ENCODE measurements at places on chromosomes 1 and 21.

DNA sequence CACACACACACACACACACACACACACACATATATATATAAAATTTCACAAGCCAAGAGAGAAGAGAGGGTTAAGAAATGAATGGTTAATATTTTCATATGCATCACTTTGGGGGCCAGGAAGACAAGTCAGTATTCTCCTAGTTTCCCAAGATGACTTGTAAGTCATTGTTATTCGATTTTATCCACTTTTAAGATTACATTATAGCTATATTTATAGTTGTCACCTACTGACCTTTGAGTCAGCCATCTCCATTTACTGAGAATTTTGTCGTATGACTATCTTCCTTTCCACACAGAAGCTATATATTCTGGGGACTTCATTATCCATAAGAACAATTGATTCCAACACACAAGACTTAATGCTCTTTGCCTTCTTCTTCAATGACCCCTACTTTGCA is 8.9 kb downstream of the LYST start:
- no peak for DNase-seq

DNA sequence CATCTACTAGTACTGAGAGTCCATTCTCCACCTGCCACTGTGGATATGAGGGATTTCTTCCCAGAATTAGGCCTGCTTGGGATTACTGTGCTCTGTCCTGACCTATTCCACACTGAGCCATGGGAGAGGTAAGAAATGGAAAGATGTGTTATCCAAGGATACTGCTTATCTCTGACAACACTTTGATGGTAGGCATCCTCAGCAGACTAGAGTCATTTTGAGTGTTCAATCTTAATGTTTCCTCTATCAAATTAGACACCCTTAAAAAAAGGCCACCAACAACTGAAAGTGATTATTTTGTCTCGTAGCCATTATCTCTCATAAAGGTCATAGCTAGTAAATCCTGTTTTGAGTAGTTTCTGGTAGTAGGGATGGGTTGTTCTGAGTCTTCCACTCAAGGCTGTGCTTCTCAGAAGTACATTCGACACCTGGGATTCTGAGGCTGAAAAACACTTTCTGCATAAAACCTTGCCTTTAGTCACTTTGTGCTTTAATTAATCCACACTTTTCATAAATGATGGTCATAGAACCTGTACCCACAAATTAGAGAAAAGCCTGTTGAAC is 8.8 kb downstream of the ATPAF1 start:
- DNase-seq, result no peak

GRCh38 chr1:114345930-114346479 is 165.0 kb downstream of the TRIM33 start:
- DNase-seq, result peak; percentile 26

- DNase-seq, result no peak
Observed at GRCh38 chr1:11101347-11101746, 1.7 kb upstream of the EXOSC10 start.

DNA sequence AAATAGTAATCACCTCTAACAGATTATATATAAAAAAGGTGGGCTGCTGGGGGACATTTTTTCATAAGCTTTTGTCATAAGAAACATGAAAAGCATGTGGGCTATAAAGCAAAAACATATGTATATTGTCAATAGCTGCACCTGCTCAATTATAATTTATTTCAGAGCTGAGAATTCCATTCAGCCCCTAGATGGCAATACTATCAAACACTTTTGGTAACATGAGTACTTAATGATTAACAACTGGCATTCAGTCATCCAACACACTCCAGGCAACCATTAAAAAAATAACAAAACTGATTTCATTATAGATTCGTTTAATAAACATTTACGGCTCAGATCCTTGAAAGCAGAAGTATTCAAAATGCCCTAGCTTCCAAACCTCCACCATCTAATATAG is 115.1 kb downstream of the KCTD3 start:
- no peak for DNase-seq

DNA sequence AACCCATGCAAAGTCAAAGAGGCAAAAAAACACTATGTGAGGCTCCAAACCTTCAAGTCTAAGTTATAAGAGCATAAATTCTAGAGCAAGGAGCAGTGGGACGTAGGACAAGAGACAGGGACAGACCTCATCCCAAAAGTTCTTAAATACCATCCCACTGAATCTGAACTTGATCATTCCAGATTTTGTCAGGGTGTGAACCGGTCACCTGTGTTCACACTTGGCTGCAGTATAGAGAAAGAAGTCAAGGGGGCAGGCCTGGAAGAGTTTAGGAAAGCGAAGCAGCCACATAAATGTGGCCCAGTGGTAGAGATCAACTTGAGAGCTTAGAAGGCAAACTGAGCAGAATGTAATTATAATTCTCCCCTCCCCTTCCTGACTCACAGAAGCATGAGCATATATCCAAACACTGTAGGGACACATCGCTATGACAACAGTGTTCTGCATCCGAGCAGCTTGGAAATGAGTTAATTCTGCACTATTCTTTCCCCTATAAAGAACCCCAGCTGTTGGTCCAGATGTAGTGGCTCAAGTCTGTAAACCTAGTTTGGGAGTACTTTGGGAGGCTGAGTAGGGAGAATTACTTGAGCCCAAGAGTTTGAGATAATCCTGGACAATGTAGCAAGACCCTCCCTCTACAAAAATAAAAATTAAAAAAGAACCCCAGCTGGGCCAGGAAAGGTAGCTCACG is 2.7 kb downstream of the AKR7A2 start:
- DNase-seq, result no peak

DNA sequence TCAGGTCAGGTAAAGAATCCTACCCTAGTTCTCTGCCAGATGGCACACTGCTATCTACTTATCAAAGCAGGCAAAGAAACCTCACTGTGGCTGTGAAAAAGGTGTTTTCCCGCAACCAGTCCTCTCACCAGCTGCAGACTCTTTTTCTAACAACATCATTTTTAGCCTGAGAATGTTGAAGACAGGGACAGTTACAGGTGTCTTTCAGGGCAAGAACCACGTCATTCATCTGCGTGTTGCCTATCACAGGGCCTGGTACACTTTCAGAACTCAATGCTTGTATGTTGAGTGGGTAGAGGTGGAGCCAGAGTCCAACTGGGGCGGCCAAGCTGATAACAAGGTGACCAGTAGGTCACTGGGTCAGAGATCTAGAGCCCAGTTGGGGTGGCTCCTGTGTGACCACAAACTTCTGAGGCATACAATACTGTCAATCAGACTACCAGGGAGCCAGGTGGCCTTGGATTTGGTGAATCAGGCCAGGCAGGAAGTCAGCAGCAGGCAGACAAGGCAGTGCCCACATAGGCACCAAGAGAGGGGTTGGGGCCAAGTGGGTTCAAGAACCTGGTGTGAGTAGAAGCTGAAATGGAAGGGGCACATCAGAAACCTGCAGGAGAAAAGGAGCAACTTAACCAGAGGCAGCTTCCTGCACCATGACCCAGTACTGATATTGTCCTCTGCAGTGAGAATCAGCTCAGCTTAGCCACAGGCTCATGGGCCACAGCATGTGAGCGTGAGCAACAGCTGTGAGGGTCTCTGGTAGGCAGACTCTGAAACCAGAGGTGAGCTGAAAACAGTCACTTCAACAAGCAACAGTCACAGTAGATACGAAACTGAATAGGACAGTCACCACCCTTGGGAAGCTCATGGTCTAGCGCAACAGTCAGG is 123.6 kb downstream of the DTL start:
- DNase-seq, result no peak

DNA sequence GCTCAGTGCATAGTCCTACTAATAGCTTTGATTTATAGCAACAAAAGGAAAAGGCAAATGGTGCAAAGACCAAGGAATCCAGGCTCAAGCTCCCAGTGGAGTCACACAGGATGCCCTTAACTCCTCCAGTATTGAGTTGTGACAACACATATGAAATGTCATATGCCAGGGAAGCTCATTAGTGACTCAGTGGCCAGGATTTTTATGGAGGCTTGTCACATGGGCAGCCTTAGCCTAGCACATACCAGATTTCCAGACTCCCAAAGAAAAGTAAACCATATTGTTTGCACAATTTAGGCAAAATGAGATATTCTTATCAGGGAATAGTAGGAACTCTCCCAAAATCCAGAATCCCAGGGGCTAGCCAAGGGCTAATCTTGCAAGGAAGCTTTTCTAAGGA is 129.2 kb downstream of the MAGI3 start:
- DNase-seq, result no peak

DNA sequence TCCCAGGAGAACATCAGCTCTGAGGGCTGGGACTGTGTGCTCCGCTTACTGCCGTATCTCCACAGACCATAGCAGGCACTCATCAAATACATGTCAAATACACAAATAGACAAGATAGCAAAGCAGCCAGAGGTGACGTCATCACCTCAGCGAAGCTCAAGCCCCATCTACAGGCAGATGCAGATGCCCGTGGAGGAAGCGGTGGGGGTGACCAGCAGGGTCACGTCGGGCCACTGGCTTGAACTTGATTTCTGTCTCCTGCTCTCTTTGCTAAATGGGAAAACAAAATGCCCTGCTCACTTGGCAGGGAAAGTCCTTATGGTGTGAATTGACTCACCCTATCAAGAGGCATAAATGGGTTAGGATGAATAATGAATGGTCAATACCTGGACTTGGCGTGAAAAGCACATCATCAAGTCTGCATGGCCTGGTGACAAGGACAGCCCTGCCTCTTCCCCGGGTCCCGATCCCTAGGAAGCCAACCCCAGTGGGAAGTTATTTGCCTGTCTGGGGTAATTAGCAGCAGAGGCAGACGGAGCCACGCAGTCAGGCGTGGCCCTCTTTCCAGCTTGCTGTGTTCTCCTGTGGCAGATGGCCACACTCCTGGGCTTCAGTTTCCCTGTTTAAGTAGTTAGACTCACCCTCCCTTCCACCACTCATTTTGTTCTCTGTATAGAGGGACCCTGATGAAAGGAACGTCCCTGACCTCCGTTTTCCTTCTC is 536.0 kb downstream of the NPHP4 start:
- no peak for DNase-seq

- no peak for DNase-seq
Observed at GRCh38 chr21:43827015-43827611, 37.7 kb downstream of the RRP1 start.

GRCh38 chr1:167533851-167534300 is 15.5 kb upstream of the CD247 start:
- peak; percentile 77 for DNase-seq

DNA sequence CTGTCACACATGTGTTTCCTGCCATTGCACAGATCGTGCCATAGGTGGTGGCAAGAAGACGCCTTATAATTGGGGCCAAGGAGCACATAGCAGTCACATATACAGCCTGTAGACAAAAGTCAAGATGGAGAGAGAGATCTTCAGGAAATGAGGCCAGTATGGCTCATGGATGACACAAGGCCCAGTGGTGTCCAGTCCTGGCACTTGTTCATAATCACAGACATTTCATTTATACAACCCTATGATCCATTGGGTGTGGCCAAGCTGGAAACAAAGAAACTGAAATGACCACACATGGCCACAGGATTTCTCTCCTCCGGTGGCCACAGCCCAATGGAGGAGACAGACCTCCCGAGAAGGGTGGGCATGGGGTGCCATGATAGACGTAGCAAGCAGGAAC is 78.5 kb upstream of the KAZN start:
- DNase-seq, result no peak

DNA sequence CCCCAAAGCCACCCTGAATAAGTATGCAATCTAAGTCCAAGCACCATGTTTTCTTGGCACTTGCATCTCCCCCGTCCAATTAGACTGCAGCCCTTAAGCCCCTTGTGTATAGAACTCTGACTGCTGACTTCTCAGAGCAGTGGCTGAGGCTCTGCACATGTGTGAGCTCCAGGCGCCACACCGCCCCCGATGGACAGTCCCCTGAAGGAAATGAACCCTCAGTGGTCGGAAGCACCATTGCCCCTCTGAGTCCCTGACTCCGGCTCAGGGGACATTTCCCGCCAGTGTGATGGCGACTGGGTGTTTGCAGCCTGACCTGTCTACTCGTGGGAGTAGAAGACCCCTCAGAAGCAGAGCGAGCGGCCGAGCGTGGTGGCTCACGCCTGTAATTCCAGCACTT is 37.2 kb upstream of the SCCPDH start:
- DNase-seq, result no peak

DNA sequence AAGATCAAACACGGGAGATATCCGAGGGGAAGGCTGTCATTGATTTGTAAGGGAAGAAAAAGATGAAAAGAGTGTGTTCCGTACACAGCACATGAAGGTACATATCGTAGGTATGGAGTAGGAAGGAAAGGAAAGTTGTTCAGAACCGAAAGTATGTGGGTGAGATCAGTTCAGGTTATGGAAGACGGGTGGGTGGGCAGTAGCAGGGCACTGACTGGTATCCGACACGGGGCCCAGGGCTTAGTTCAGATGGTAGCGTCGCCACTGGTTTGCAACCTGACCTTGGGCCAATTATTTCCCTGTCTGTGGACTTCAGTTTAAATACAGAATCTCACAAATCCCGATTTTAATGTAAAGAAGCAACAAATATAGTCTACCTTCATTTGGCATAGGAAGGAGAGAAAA is 27.8 kb upstream of the A3GALT2 start:
- no peak for DNase-seq

DNA sequence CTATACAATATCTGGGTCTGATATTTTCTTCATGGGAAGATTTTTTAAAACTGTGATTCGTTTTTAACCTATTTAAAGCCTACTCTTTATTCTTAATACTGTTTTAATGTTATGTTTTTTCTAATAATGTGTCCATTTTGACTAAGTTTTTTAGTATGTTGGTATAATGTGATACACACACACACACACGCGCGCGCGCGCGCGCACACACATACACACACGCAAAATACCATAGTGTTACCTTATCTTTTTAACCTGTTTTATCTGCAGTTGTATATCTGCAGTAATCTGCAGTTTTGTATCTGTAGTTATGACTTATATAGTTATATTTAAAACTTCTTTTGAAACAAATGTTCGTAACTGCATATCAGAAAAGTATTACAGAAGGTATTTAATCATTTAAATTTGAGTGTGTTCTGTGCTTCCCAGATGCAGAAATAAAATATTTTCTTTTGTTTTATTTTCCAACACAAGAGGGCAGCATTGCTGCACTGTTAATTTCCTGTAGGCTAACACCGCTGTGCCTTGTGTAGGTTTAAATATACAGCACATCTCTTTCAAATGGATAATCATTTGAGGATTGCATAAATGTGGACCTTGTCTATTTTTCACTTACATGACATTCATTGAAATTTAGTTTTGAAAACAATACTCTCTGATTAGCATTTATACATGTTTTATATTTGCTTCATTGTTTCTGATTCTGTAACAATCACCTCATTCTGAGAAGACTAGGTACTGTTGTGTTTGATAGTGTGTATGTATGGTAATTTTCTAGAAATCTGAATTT is 166.1 kb downstream of the PDE4B start:
- no peak for DNase-seq

DNA sequence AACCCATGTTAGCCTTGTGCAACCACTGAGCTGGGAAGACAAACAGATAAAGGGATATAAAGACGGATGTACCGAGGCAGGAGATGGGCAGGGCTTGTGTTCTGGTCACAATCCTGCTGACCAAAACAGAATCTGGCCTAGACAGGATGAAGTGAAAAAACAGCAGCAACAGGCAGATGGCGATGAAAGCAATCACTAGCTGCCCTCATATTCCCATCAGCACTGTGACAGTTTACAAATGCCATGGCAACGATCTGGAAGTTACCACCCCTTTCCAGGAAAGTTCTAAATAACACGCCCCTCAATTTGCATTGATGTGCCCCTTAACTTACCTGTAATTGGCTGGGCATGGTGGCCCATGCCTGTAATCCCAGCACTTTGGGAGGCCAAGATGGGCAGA is 40.6 kb upstream of the CD46 start:
- DNase-seq, result no peak
